ENCODE measurements at places on chromosomes 2 and 18.

DNA sequence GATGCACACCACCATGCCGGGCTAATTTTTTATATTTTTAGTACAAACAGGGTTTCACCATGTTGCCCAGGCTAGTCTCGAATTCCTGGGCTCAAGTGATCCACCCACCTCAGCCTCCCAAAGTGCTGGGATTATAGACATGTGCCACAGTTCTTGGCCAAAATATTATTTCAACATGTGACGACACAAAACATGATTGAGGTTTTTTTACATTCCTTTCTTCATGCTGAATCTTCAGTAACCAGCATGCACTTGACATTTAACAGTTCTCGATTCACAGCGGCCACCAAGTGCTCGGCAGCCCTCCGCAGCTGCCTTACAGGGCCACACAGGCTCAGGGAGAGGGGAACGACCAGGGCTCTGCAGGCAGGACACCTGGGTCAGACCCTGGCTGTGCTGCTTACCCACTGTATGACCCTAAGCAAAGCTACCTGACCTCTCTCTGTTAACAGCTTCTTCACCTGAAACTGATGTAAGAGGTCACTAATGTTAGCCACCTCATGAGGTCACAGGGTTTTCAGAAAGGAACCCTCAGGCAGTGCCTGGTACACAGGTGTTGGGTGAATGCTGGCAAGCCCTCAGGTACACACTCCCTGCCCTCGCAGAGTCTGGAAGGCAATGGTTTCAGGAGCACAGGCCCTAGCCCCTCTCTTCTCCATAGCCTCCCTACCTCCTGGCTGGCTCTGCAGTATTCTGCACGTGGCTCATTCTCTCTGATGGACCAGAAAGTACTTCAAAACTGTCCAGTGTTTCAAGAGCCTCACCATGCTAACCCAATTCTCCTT lies 25.7 kb downstream of the TUBB6 start:
- DNase-seq, result no peak

- DNase-seq, result no peak
These were observed 81.0 kb downstream of the TMEM131 start for GRCh38 chr2:97914691-97915213.

- no peak for DNase-seq
These were observed 6.9 kb downstream of the SCN7A start for GRCh38 chr2:166487171-166487570.

GRCh38 chr2:3644891-3645605 lies 13.0 kb upstream of the ALLC start:
- no peak for DNase-seq

GRCh38 chr18:25630682-25631081 lies 278.7 kb upstream of the ZNF521 start:
- DNase-seq, result no peak
